ENCODE measurements at places on chromosomes 5 and 9.

- no peak for DNase-seq
Observed at GRCh38 chr5:180120237-180121101, 48.9 kb upstream of the RNF130 start.

- no peak for DNase-seq
Observed at GRCh38 chr5:43363445-43364152, 48.6 kb downstream of the CCL28 start.

GRCh38 chr9:94983552-94983951 lies 257.1 kb downstream of the AOPEP start:
- no peak for DNase-seq

DNA sequence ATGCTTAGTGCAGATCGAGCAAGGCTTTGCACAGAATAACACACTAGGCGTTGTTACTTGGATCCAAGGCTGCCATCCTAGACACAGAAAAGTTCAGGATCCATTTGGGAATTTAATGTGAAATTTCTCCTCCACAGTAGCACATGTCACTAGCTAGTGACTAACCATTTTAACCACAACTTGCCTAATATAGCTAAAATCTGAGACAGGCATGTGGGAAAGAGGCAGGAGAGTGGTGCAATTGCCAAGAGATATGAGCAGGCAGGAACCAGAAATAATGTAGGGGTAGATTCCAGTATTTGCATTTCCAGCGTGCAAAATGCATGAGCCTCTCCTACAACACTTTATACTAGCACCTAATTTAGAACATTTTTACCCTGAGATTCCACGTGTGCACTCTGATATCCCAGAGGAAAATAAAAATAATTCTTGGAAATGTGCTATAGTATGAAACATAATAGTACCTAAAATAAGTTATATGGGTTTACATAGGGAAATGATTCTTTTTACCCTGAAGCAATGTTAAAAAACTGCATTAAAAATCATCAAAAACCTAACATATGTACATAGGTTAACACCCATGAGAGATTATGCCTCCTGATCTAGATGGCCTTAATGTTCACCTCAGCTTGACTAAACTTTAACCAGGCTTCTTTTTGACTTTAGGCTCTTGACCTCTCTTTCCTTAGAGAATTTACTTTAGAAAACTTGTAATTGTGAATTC lies 1230.6 kb upstream of the NUDT12 start:
- DNase-seq, result peak; percentile 78

GRCh38 chr5:133354323-133355185 lies 257.8 kb downstream of the FSTL4 start:
- no peak for DNase-seq

- DNase-seq, result no peak
Observed at GRCh38 chr5:33576726-33577590, 136.2 kb downstream of the TARS1 start.

DNA sequence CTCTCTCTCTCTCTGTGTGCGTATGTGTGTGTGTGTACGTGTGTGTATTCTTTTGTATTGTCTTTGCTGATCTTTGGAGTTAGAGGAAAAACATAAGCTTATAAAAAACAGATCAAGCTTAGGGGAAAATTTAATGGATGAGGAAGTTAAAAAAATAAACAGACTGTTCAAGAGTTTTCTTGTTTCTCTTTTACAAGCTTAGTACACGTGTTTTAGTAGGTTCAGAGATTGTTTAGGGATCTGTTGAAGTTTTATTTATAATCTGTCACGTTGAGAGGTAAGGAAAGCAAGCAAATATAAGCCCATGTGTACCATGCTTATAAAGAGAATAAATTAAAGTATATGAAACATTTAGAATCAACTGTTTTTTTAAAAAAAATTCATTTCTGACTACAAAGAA lies 1470.3 kb upstream of the NUDT12 start:
- no peak for DNase-seq

DNA sequence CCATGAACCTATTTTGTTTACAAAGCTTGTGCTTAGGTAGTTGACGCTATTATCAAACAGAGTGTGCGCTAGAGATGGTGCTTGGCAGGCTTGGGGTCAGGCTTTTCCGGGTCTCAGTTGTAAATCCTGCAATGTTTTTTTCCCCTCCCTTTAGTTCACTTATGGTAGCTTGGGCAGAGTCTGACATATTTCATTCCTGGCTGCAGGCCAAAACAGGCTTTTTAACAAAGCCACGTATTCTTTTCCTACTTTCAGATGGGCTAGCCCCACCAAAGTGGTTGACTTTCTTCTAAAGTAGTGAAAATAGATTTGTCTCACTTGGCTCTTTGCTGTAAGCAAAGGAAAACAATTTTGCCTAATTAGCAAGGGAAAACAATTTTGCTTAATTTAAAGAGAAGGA lies 58.0 kb upstream of the FBN2 start:
- peak; percentile 46 for DNase-seq

DNA sequence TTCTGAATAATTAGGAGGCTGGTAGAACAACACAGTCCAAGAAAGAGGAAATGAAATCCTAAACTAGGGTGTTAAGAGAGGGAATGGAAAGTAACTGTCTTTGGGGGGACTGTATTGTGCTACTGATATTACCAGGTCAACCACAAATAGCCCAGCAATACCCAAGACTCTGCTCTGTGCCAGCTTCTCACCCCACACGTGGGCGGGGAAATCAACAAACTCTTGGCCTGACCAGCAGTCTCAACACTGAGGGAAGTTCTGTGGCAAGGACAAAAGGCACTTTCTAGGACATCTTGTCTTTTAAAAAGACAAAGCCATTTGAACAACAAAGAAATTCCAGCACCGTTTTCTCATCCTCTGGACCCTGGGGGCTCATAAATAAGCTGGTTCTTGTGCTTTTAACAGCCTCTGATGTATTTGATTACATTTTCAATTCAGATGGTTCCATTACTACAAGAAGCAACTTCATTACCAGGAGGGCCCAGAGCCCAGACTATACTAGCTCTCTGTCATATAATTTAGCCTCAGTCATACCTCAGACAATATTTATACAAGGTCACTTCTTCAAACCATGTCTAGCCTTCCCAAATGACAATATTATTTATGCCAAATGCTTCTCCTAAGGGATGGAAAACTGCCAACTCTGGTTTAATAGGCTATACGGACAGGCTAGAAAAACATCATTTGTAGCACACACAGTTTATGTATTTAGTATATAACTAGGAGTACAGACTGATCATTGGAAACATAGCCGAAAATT lies 297.8 kb downstream of the CWC27 start:
- peak; percentile 36 for DNase-seq

GRCh38 chr5:10735569-10736276 lies 25.3 kb downstream of the DAP start:
- no peak for DNase-seq

- peak; percentile 89 for DNase-seq
Observed at GRCh38 chr5:41748631-41749030, 121.6 kb downstream of the OXCT1 start.

- DNase-seq, result no peak
Observed at GRCh38 chr9:17623965-17624364, 45.1 kb downstream of the SH3GL2 start.

DNA sequence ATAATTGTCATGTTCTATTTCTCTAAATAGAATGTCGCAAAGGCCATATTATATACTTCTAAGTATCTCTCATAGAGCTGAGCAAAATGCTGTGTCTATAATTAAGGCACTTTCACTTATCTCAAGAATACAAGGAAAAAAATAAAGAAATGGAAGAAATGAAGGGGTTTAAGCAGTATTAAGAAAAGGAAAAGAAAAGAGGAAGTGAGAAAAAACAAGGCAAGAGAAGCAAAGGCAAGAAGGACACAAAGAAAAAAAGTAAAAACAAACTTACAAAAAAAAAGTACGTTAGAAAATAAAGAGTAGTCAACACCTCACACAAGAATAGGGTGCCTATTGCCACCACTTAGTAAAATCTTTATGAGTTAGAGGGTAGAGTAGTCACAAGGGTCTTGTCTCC lies 506.2 kb downstream of the GABRG2 start:
- no peak for DNase-seq

GRCh38 chr5:61304590-61305381 lies 27.3 kb upstream of the ZSWIM6 start:
- peak; percentile 55 for DNase-seq

DNA sequence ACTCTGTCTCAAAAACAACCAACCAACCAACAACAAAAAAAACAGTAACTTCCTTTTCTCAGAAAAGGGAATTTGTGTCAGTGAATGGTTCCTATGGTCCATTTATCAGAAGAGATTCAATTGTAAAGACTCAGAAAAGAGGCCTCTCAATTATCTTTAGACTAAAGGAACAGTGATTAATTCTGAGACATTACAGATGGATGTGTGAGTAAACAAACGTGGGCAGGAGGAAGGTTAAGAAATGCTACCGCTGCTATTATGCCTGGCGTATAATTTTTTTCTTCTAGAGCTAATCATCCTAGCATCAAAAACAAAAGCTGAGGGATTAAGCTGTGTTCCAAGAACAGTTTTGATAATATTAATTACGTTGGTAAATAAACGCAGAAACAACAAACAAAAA lies 52.9 kb upstream of the JMY start:
- DNase-seq, result no peak

DNA sequence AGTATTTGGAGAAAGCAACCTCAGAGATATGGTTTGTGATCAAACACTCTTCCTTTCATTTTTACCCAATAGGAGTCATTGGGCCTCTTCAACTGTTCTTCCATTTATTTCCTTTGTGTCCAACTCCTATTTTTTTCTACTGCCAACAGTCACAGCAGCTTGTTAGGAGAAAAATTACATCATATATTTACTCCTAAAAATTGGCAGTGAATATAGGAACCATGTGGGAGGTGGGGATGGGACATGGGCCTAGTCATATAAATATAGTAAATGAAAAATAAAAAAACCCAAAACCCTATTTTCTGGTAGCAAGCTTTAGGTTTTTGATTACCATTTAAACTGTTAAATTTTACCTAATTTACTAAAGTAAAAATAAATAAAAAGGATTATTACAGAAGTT lies 134.9 kb upstream of the MPDZ start:
- DNase-seq, result no peak

DNA sequence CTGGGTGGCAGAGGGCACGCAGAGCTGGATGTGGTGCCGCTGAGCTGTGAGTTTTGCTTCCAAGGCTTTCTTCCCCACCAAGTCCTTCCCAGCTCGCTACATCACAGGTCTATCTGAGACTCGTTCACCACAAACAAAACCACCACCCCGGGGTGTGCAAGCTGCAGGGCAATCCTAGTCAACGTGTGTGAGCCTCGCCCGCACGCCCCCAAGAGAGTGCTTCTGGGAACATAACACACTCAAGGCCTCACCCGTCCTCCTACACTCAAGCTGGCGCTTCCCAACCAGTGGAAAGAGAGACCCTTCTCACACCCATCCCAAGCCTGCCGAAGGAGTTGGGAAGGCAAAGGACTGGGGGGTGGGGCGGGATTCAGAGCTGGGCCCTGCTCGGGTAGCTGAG lies 10.6 kb downstream of the SNAPC4 start:
- no peak for DNase-seq

DNA sequence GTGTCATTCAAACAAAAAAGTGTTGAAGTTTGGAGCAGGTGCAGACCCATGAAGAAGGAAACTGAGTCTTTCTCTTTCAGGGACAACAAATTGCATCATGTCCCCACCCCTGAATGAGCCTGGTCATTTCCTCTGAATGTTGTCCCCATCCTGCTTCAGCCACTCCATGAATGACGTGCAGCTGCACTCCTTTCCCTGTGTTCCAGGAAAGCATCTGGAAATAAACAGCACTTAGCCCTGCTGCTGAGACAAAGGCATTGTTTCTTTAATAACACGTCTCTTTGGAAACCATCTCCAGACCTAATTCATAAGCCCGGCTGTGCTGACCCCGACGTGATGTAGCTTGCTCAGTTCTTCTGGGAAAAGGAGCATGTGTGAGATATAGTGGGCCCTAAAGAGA lies 682.3 kb downstream of the BRINP1 start:
- no peak for DNase-seq

- DNase-seq, result no peak
Observed at GRCh38 chr9:101792475-101792874, 54.0 kb upstream of the GRIN3A start.

GRCh38 chr5:4018007-4018406 lies 422.4 kb downstream of the IRX1 start:
- DNase-seq, result no peak

- no peak for DNase-seq
Observed at GRCh38 chr9:73133921-73134407, 17.7 kb upstream of the ANXA1 start.

DNA sequence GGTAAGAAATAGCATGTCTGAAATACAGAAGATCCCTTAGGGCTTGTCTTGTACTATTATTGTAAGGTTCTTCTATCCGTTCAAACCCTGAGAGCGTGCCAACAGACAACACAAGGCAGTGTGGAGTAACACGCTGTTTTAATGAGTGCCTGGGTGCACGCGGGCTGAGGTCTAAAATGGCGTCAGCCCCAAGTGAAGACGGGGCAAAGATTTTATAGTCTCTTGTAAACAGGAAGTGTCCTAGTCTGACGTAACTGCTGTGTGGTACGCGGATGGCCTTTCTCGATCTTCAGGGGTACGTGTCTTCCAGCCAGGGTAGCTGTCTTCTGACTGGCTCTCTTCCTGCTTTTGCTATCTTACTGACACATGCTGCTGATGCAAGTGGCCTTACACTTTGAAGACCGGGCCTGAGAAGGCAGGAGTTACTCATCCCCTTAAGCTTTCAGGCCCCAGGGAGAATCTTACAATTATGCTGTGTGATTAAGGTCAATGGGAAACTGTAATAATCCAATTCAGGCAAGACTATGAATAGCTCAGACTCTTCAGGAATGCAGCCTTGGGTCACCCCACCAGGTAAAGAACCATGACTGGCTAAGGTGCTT lies 1812.0 kb upstream of the CDH9 start:
- DNase-seq, result no peak

- no peak for DNase-seq
Observed at GRCh38 chr5:180213657-180214207, 4.7 kb upstream of the RASGEF1C start.

DNA sequence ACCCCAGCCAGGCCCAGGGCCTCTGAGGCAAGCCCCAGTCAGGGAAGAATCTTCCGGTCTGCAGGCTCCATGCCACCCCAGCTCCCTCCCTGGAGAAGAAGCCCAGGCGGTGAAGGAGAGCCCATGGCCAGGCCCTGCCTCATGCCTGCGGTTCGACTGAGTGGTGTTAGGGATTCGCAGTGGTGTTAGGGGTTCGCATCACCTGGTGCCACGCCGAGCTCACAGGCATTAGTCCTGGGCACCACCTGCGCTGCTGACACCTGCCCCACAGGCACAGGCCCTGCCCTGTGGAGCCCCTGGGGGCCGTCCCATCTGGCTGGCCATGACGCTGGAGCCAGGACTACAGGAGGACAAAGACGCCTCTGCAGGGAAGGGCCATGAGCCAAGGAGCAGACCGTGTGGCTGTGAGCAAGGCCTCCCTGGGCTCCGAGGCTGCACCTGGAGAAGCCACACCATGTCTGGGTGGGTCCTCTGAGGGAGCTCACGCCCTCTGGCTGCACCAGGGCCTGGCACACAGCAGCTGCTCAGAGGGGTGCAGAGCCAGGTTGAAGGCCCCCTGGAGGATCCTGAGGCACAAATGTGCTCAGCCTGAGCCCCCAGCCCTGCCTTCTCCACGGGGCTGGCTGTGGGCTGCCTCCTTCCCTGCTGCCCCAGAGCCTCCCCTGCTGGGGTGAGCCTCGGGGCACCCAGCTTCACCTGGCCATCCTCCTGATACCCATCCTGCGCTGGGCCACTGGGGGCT lies 27.6 kb upstream of the RNF130 start:
- DNase-seq, result no peak

- DNase-seq, result no peak
Observed at GRCh38 chr5:10151656-10152055, 98.0 kb downstream of the ATPSCKMT start.
